ENCODE measurements at places on chromosomes 2 and 18.
A peak's percentile ranks its signal among the peaks of the same experiment; 100 is the strongest.

- DNase-seq, result no peak
Measured at GRCh38 chr2:230267556-230267955, 42.0 kb downstream of the SP140 start.

- DNase-seq, result no peak
Measured at GRCh38 chr18:9243029-9243428, 91.5 kb upstream of the TWSG1 start.

- peak; percentile 85 for DNase-seq
Measured at GRCh38 chr18:7626922-7627440, 59.9 kb downstream of the PTPRM start.

- DNase-seq, result no peak
Measured at GRCh38 chr2:224723586-224724217, 7.5 kb upstream of the CCDC195 start.

DNA sequence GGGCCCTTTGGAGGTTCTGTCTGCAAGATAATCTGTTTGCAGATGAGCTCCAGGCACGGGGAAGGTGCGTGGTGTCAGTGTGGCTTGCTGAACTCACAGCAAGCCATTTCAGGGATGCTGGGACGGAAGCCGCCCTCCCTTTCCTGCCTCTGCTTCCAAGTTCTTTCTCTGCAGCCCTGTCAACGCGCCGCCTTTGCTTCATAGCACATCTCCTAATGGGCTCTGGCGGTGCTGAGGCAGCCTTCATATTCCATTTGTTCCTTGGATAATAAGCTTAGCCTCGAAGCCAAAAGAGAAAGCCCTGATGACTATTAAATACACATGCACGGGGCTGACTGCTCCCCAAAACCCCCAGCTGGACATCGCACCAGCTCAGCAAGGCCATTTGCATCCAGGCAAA lies 81.7 kb upstream of the TAF1B start:
- no peak for DNase-seq

- DNase-seq, result no peak
Measured at GRCh38 chr2:53802617-53803151, 15.8 kb downstream of the ERLEC1 start.

- peak; percentile 8 for DNase-seq
Measured at GRCh38 chr2:33777786-33778185, 178.7 kb upstream of the FAM98A start.

GRCh38 chr2:238459081-238459629 lies 32.4 kb downstream of the ASB1 start:
- DNase-seq, result no peak

- no peak for DNase-seq
Measured at GRCh38 chr18:72867746-72868584, at the start of gene NETO1. Gene NETO1, minus strand, starts transcription at chr18:72867987. Its CDS starts 696 bp downstream, at chr18:72867291.

DNA sequence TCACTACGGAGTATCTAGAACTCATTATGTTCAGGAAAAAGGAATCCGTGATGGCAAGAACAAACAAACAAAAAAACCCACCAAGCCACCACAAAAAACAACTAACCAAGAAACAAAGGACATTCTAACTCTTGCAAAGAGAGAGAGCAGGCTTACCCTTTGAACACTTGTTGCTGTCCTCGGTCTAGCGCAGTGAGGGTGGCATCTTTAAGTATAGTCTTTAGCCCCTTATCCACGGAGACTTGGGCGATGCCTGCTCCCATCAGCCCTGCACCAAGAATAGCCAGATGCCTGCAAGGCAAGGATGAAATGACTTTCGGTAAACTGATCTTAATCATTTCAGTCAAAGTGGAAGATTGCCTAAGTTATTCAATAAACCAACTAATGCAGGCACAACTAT lies 31.0 kb downstream of the GAREM2 start:
- DNase-seq, result no peak

GRCh38 chr2:217254111-217254510 lies 394.2 kb upstream of the TNP1 start:
- no peak for DNase-seq

DNA sequence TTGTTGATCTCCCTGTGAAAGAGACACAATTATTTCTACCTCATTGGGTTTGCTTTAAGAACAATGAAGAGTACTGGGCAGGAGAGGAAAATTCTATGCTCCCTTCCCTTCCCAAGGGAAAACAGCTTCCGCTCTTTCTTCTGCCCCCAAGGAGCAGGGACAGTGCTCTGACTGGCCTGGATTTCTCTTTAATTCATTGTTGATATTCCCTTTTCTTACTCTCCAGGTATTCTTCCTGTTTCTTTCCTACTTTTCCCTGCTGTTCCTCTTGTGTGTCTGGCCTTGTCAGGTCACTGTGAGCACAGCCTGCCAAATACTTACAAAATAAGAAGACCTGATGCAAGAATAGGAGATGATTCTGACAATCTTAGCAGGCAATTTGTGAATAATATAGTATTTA lies 49.6 kb upstream of the SPAG16 start:
- DNase-seq, result no peak

DNA sequence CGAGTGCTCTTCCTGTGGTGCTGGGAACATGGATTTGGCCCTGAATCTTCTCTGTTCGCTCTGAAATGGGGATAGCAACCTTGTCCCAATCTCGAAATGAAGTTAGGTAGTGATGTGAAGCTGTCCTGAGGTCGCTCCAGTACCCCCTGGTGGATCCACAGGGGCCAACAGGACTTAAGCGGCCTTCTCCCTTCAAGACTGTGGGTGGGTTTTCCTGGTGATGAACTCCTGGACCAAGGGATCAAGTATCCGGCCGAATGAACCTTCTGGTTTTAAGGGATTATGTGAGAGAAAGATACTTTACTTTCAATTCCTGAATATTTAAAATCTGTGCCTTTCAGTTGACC lies 156.5 kb downstream of the NAPG start:
- no peak for DNase-seq

- DNase-seq, result no peak
Measured at GRCh38 chr2:16568998-16569784, 96.4 kb downstream of the CYRIA start.

GRCh38 chr2:30717081-30717650 lies 90.1 kb downstream of the CAPN13 start:
- no peak for DNase-seq

GRCh38 chr18:25305584-25305983 lies 46.4 kb downstream of the ZNF521 start:
- no peak for DNase-seq

DNA sequence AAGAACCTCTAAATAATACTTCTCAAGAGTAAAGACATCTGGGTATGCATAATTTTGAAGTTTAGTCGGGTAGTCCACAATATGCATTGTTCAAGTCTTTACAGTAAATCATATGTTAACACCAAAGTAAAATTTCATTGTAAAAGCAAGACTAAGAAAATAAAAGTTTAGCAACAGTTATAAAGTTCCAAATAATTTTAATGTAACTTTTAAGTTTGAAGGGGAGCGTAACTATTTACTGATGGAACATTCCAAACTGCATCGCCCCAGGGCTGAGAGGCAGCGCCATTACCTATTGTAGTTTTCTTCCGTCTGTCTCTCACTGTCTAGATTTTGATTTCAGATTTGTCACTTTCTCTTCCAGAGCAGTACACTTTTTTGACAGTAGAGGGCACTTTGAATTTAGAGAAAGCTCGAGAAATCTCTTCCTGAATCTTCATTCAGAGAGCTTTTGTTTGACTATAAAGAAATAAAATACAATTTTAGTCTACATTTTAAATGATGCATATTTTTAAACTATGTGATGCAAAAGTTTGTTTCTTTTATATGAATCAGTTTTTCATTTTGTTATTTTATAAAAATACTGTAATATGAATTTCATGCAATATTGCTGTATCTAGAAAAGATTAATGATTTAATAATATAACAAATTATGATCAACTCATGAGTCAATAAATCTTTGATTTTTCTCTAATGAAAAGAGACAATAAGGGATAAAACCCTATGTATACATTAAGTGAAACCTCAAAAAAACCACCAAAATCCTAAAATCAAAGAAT lies 389.8 kb downstream of the FIGN start:
- DNase-seq, result peak; percentile 75
